ENCODE measurements at places on chromosomes 16 and 17.

GRCh38 chr17:7436556-7437368 is 1.5 kb downstream of the TMEM102 start:
- peak; percentile 66 for DNase-seq

GRCh38 chr17:28030386-28030785 is 12.1 kb upstream of the NLK start:
- no peak for DNase-seq

DNA sequence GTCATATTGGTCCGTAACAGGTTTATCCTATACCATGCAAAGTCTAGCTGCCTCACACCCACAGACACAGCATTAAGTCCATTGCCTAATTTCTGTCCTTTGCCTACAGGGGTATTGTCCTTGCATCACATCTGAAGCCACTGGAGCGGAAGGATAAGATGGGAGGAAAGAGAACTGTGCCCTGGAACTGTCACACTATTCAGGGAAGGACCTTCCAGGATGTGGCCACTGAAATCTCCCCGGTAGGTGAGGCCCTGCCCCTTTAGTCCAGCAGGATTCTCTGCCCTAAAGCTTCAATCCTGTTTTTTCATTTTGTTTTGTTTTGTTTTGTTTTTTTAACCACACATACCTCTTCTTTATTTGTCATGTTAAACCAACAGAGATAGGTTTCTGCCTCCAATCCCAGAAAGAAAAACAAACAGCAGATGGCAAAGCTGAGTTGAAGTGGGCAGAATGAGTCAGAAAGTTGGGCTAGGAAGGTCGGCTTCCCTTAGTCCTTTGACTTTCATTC is 2.2 kb upstream of the EFTUD2 start:
- no peak for DNase-seq

DNA sequence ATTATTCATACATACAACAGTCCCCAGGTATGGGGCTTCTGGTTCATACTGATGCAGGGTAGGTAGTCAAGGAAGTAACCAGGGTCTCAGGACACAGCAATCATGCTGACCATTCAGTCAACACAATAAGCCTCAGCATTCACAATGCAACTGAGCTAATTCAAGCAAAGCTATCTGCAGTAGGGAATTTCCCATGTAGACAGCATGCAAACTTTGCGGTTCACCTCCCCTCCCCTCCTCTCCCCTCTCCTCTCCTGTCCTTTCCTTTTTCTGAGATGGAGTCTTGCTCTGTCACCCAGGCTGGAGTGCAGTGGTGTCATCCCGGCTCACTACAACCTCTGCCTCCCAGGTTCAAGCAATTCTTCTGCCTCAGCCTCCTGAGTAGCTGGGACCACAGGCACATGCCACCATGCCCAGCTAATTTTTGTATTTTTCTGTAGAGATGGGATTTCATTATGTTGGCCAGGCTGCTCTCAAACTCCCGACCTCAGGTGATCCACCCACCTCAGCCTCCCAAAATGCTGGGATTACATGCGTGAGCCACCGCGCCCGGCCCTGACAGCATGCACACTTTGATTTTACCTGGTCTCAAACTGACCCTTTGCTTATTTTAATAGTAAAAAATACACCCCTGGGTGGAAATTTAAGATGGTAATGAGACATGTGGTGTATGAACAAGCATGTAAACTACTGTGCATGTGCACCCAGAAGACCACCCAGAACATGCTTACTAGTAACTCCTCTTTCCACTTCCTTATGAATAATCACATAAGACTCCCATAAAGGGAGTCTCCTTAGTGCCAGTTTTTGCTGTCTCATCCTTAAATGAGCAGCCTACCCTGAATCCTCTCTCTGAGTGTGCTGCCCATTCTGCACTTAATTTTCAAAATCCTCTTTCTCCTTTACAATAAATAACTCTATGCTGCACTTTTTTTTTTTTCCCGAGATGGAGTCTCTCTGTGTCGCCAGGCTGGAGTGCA is 9.3 kb upstream of the RNF135 start:
- DNase-seq, result no peak

DNA sequence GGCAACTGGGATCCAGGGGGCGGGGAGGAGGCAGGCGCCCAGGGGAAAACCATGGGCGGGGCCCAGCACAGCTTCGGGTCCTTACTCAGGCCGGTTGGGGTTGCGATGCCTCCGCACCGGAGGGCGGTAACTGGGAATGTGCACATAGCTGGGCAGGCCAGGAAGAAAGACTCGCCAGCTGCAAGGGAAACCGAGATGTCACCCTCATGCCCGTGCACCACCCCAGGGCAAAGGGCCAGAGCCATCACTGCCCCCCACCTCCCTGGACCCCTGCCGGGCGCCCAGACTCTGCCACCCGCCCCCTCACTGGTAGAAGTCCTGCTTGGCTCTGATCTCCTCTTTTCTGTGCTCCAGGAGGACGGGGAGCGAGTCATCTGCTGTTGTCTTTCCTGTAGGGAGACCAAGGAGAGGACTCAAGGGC is 6.7 kb downstream of the ALOX12B start:
- no peak for DNase-seq

DNA sequence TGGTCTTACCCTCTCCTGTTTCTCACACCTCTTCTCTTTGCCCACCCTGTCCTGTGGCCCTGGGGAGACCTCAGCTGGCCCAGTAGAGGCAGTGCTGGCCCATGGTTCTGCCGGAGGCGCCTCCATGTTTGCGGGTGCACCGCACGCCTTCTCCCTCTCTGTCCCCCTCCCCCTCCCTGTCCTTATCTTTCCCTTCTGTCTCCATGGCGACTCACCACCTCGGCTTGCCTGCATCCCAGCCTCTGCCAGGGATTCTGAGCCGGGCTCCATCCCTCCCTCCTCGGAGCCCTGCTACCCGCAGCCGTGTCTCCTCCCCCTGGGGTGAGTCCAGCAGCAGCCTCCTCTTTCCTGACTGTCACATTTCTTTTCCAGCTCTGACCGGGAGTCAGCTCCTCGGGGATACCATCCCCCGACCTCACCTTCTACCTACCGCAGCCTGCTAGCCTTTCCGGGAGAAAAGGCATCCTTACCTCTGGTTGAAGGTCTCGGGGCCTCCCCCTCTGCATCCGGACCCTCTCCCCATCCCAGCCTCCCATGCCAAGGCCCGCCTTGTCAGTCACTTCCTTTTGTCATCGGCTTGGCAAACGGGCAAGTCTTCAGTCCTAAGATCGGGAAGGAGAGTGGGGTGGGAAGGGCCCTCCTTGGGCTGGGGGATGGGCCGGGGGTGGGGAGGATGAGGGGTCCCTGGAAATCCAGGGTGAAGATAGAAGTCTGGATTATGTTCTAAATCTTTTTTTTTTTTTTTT is at the start of gene RNF112:
TSS of gene RNF112 (plus strand) at position 358 of the 746 bp plus-strand sequence. CDS start at position 535, 177 bp downstream.
- no peak for DNase-seq

GRCh38 chr16:5642436-5642835 is 544.8 kb upstream of the EEF2KMT start:
- no peak for DNase-seq

- DNase-seq, result no peak
Observed at GRCh38 chr17:57569021-57569420, 176.1 kb downstream of the CCDC182 start.

GRCh38 chr16:52613508-52613907 is 66.6 kb upstream of the TOX3 start:
- DNase-seq, result no peak

- no peak for DNase-seq
Observed at GRCh38 chr16:10376229-10376628, 9.6 kb upstream of the ATF7IP2 start.

GRCh38 chr17:10793816-10794215 is 10.1 kb downstream of the TMEM238L start:
- peak; percentile 63 for DNase-seq

- DNase-seq, result no peak
Observed at GRCh38 chr16:53067675-53068074, 12.9 kb downstream of the CHD9 start.

- DNase-seq, result no peak
Observed at GRCh38 chr17:48814504-48814903, 2.5 kb downstream of the TTLL6 start.

DNA sequence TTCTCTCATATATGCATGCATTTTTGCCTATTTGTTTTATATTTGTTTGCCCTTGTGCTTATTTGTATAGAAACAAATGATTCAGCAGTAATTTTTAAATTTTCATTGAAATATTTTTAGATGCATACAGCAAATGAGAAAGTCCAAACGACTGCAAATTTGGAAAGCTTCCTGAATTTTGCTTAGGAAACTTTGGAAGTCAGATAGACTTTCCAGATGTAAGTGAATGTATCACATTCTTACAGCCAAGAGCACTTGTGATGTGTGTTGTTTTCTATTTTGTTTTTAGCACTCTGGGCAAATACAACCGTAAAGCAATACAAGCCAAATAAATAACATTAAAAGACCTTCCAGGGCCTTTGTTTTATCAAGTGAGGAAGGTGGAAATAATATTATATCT is 680.8 kb upstream of the CDH8 start:
- DNase-seq, result no peak

GRCh38 chr17:49996495-49997300 is 1.7 kb upstream of the DLX3 start:
- DNase-seq, result no peak

Measured in NCI-H1048 (cell line).